ENCODE measurements at places on chromosomes 7 and 10.

- no peak for DNase-seq
Measured at GRCh38 chr7:132419542-132419941, 156.7 kb downstream of the PLXNA4 start.

DNA sequence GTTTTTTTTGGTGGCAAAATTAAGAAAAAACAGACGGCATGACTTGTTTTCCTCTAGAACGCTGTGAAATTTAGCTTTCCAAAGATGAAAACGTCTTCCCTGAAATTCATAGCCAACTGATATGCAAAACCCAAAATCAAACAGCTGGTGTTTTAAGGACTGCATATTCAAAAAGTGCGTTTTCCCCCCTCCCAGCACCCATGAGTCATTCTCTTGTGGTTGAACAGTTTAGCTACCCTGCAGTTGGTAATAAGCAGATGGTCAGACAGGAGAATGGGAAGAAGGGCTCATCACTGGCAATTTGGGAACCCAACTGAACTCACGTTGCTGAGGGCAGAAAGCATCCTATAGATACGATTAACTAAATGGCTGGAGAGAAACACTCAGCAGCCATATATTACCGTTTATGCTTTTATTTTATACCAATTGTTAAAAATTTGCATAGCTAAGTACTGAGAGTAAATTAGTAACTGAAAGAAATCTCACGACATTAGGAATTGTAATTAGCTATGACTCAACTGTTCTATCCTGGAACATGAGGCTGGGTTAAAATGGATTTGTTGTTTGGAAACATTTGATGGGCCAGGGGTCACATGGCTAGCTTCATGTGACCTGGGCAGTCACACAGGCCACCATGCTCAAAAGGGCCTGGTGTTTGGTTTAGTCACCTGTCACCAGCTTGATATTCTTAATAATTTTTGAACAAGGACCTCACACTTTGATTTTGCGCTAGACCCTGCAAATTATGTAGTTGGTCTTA, 343.1 kb downstream of the PHTF2 start:
- no peak for DNase-seq

GRCh38 chr7:36155811-36156361, 2.8 kb downstream of the EEPD1 start:
- DNase-seq = no peak

DNA sequence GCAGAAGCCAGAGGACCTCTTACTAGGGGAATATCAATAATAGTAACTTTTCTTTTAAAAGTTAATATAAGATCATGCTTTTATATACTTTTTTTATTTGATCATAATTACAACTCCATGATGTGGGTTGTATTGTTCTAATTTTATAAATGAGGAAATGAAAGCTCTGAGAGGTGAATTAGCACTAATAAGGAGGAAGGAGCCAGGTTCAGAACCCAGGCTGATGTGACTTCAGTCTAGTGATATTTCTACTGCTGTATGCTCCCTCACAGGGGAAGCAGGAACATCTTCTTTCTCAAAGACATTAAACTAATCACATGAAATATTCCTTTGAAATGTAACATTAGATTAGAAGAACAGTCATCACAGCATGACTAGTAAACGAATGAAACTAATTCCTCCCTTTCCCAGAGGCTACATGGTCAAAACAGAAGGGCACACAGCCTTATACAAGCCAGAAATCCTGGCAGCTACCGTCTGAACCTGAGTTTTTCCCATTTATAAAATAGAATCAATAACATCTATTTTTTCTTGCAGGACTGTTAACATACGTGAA, 81.4 kb upstream of the GJD4 start:
- no peak for DNase-seq

- no peak for DNase-seq
Measured at GRCh38 chr10:113746217-113746957, 5.1 kb upstream of the PLEKHS1 start.

DNA sequence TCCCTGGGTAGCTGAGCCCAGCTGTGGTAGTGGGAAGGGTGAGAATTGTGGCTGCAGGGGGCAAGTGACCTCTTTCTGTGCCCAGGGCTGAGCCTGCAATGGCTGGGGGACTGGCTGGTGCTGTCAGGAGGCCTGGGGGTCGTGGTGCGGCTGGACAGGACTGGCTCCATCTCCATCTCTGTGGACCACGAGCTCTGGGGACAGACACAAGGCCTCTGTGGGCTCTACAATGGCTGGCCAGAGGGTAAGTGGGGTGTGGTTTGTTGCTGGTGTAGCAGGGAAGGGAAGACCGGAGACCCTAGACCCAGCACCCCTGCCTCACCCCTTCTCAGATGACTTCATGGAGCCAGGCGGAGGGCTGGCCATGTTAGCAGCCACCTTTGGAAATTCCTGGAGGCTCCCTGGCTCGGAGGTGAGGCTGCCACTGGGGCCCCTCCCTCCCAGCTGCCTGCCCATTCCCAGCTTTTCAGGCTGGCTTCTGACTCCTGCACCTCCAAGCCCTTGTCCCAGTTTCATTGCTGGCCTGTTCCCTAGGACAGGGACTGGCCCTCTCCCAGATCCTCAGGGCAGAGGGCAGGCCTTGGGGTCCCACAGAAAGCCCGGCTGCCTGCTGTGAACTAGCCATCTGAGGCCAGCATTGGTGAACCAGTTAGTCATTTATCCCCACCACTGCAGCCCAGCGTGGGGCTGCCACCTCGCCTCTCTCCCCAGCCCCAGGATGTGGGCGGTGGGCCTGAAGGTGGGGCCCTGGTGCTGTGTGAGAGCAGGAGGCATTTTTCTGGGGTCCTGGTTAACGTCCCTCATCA, 5.5 kb upstream of the ZNF467 start:
- no peak for DNase-seq

DNA sequence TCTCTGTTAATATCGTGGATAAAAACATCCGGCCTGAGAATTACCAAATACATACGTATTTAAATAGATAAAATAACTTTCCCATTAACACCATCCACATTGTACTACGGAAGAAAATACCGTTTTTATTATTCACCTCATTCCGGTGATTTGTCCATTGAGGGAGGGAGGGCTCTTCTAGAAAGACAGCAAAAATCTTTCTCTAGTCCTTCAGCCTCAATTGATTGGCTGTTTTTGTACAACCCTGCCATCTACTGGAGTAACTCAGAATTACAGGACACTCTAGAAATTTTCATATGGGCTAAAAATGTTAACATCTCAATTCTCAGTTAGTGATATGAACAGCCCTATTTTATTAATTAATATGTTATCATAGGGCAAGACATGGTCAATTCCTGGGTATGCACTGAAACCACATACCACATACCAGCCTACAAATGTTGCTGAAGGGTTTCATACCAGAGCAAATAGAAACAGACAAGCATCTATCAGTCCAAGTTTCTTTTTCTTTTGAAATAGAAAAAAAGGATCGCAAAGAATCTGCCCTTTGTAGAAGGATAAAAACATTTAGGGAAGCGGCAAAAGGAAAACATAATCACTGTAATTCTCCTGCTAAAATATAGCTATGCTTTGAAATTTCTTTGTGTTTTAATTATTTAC, 55.8 kb upstream of the CDCA7L start:
- DNase-seq = no peak

DNA sequence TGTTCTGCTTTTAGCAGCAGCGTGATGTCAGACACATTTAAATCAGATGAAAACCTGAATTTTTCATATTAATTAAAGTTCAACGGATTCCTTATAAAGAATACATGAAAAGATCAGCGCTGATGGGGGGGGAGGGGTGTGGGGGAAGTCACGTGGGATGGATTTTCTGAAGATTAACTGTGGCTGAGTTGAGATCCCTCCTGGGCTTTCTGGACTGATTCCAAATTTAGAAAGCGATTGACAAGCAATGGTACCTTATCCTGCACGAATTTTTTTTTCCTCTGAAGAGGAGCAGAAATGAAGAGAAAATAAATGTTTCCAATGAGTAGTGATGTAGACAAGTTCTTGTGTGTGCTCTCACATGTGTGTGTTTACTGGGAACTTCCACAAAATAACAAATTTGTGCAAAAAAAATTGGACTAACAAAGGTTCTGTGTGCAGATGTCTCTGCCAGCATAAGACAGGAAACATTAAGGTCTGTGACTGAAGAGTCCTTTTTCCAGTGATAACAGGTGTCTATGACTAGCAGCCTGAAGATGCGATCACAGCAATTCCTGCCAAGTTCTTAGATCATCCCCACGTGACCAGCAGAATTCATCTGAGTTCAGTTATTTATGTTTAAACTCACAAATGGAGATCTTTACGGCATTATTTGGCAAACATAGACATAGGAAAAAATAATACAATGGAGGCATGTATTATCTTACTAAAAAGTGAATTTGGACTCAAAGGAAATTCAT, 585.2 kb upstream of the CELF2 start:
- DNase-seq = no peak

All from T-helper 17 cell (primary cell).